Pancreas (tissue), 10 donors: ENCODE measurements at places on chromosomes 4 and X. TPM values are rescaled to one million over a fixed set of nuclear protein-coding genes. Genes with fewer than 3 reads are reported as not detected.

DNA sequence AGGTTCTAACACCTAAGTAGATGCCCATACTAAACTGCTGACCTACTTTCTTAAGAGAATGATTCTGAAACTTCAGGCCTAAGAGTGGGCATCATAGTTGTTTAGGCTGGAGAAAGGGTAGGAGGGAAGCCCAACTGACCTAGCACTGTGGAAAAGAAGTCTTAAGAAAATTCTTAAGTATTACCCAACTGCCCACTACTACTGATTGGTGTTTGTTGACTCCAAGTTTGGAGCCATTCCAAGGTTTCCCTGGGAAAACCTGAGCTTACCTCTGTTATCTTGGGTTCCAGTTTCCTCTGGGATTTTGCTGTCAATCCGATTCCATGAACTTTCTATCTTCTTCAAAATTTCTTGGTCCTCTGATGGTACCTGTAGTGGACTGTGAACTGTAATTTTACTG, 23.9 kb downstream of the ANKRD17 start:
- no peaks in the 10 kb centered on the region for H3K4me1 ChIP-seq
- H3K4me3 ChIP-seq, result no peak overlapping the region
- no peaks in the 10 kb centered on the region for H3K27me3 ChIP-seq
- H3K27ac ChIP-seq, result no peak overlapping the region

TLR10 gene
- 0.12 TPM for polyA plus RNA-seq

- H3K36me3 ChIP-seq, result no peaks in the 10 kb centered on the region
- H3K4me1 ChIP-seq, result no peaks in the 10 kb centered on the region
- DNase-seq, result no peak
- no peak overlapping the region for H3K27ac ChIP-seq
- no peak overlapping the region for H3K4me3 ChIP-seq
Measured at GRCh38 chr4:7901311-7901885, 38.3 kb downstream of the AFAP1 start.

GRCh38 chrX:3184176-3184930, 143.1 kb downstream of the ARSF start:
- no peak overlapping the region for H3K27ac ChIP-seq
- H3K4me1 ChIP-seq, result no peaks in the 10 kb centered on the region
- no peak overlapping the region for H3K4me3 ChIP-seq
- no peak for DNase-seq

DNA sequence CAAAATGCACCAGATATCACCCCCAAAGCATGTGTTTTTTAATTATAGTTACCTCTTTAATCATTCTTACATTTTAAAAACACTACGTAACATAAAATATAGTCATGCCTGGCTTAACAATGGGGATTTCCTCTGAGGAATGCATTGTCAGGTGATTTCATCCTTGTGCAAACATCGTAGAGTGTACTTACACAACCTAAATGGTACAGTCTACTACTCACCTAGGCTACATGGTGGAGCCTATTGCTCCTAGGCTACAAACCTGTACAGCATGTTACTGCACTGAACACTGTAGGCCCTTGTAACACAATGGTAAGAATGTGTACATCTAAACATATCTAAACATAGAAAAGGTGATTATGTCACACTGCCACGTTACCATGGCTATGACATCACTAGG, 208.6 kb downstream of the SPOCK3 start:
- H3K4me1 ChIP-seq, result no peaks in the 10 kb centered on the region
- no peak overlapping the region for H3K27ac ChIP-seq
- H3K4me3 ChIP-seq, result no peak overlapping the region
- no peak for DNase-seq
- no peaks in the 10 kb centered on the region for H3K36me3 ChIP-seq

- no peak for DNase-seq
- H3K27ac ChIP-seq, result no peak overlapping the region
- H3K36me3 ChIP-seq, result no peaks in the 10 kb centered on the region
- no peaks in the 10 kb centered on the region for H3K27me3 ChIP-seq
Measured at GRCh38 chr4:117331817-117332216, 246.4 kb upstream of the TRAM1L1 start.

NFKB1 gene
- polyA plus RNA-seq, result 7.0 TPM

DNA sequence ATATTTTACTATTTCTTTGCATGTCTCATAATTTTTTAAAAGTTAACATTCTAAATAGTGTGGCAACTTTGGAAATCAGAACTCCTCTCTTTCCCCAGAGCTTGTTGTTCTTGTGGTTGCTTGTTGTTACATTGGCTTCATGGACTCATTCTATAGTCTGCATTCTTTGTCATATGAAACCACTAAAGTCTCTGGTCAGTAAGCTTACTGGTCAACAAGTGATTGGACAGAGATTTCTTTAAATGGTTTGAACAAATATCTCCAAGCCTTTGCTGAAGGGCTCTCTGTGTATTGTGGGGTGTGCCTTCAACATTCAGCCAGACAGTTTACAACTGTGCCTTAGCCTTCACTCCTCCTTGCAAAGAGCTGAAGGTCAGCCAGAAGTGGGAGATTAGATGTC, 147.2 kb downstream of the OPHN1 start:
- no peak overlapping the region for H3K27ac ChIP-seq
- no peak for DNase-seq
- H3K27me3 ChIP-seq, result no peaks in the 10 kb centered on the region
- no peaks in the 10 kb centered on the region for H3K4me1 ChIP-seq
- H3K36me3 ChIP-seq, result no peaks in the 10 kb centered on the region

DNA sequence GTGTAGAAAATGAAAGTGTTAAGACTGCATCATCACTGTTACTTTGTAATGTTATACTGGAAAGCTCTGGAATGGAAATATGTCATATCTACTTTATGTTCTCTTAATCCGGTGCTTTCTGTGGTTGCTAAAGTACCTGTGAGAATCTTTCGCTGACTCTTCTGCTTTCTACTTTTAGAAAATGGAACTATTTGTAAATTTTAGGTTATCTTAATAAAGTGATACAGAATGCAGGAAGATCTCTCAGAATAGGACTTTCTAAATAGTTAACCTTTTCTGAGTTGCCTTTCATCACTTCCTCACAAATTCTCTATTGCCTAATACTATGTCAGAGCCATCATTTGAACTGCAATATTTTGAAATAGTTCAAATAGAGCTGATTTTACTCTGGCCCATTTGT, 69.3 kb downstream of the BMP2K start:
- DNase-seq, result no peak
- H3K27me3 ChIP-seq, result no peaks in the 10 kb centered on the region
- no peak overlapping the region for H3K4me3 ChIP-seq
- H3K4me1 ChIP-seq, result no peaks in the 10 kb centered on the region

CLDN2 gene
- 1.7 TPM for polyA plus RNA-seq

LRP2BP gene
- 2.1 TPM for polyA plus RNA-seq

DNA sequence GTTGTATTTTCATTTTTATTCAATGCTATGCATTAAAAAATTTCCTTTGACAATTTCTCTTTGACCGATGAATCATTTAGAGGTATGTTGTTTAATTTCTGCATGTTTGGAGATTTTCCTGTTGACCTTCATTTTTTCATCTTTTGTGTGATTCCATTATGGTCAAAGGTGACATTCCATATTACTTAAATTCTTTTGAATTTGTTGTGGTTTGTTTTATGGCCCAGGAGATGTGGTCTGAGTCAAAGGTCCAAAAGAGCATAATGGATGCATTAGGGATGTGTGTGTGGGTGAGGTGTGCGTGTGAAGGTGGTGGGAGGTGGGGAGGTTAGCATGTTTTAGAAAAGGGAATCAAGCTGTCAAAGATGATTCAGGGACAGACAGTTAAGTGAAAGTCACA, 76.0 kb upstream of the GIMD1 start:
- DNase-seq, result no peak
- no peak overlapping the region for H3K4me3 ChIP-seq
- no peaks in the 10 kb centered on the region for H3K4me1 ChIP-seq
- H3K27ac ChIP-seq, result no peak overlapping the region
- H3K27me3 ChIP-seq, result no peaks in the 10 kb centered on the region
- no peaks in the 10 kb centered on the region for H3K36me3 ChIP-seq

DNA sequence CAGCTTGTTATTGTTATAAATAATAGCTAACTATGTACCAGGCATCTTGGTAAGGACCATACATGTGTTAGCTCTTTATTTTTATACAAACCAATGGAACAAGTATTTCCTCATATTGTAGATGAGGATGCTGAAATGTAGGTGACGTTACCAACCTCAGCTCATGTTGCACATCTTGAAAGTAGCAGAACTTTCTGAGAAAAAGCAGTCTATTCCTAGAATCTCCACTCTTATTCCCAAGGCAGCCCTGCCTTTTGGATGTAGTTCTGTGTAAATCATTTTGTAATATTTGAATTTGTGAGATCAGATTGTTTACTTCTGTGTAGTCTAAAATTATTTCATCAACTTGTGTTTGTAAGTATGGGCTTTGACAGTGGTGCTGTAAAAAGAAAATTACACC, 5.3 kb downstream of the FHDC1 start:
- no peaks in the 10 kb centered on the region for H3K4me1 ChIP-seq
- H3K36me3 ChIP-seq, result no peaks in the 10 kb centered on the region
- DNase-seq, result no peak
- H3K27ac ChIP-seq, result no peak overlapping the region

DNA sequence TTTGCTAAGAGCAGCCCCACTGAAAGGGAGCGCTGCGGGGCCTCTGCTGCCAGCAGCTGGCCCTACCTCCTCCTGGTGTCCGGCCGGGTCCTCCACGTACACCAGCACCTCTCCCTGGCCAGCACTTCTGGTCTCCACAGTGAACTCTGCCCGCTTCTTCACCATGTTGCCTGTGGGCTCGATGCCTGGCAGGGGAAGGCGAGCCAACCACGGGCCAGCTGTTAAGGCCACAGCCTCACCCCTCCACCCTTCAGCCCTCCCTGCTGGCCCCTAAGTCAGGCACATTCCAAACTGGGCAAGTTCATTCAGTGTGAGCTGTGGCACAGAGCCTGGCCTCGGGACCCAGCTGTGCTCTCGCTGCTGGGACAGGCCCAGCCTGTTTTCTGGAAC, 7.8 kb downstream of the FLNA start:
- peaks cover 8% of the 10 kb centered on the region for H3K36me3 ChIP-seq
- no peak overlapping the region for H3K27ac ChIP-seq
- H3K27me3 ChIP-seq, result no peaks in the 10 kb centered on the region
- no peak overlapping the region for H3K4me3 ChIP-seq
- H3K4me1 ChIP-seq, result no peaks in the 10 kb centered on the region
- DNase-seq, result no peak

- H3K36me3 ChIP-seq, result no peaks in the 10 kb centered on the region
- no peaks in the 10 kb centered on the region for H3K27me3 ChIP-seq
- no peak overlapping the region for H3K4me3 ChIP-seq
- no peaks in the 10 kb centered on the region for H3K4me1 ChIP-seq
- no peak for DNase-seq
- H3K27ac ChIP-seq, result no peak overlapping the region
Measured at GRCh38 chr4:61531188-61531587, 331.1 kb downstream of the ADGRL3 start.

- H3K36me3 ChIP-seq, result no peaks in the 10 kb centered on the region
- no peaks in the 10 kb centered on the region for H3K4me1 ChIP-seq
- no peak overlapping the region for H3K4me3 ChIP-seq
- no peaks in the 10 kb centered on the region for H3K27me3 ChIP-seq
- DNase-seq, result no peak
- H3K27ac ChIP-seq, result no peak overlapping the region
Measured at GRCh38 chrX:460823-461640, 74.3 kb upstream of the PPP2R3B start.

GRCh38 chrX:1554469-1555210, 17.7 kb upstream of the P2RY8 start:
- no peak overlapping the region for H3K27ac ChIP-seq
- H3K27me3 ChIP-seq, result no peaks in the 10 kb centered on the region
- no peak overlapping the region for H3K4me3 ChIP-seq

- H3K27ac ChIP-seq, result no peak overlapping the region
- no peaks in the 10 kb centered on the region for H3K4me1 ChIP-seq
- H3K36me3 ChIP-seq, result no peaks in the 10 kb centered on the region
Measured at GRCh38 chr4:173046818-173047217, 121.8 kb upstream of the GALNT7 start.

IL2RG gene
- 1.3 TPM for polyA plus RNA-seq

GRCh38 chrX:48720577-48721250, 24.2 kb downstream of the SUV39H1 start:
- DNase-seq, result no peak
- no peaks in the 10 kb centered on the region for H3K4me1 ChIP-seq
- no peaks in the 10 kb centered on the region for H3K27me3 ChIP-seq
- H3K36me3 ChIP-seq, result no peaks in the 10 kb centered on the region
- H3K4me3 ChIP-seq, result no peak overlapping the region
- no peak overlapping the region for H3K27ac ChIP-seq

- H3K4me3 ChIP-seq, result no peak overlapping the region
- no peak for DNase-seq
- H3K4me1 ChIP-seq, result no peaks in the 10 kb centered on the region
- H3K27me3 ChIP-seq, result no peaks in the 10 kb centered on the region
Measured at GRCh38 chrX:43140582-43140981, 362.6 kb upstream of the PPP1R2C start.

- no peaks in the 10 kb centered on the region for H3K27me3 ChIP-seq
- peaks cover 16% of the 10 kb centered on the region for H3K4me1 ChIP-seq
- H3K4me3 ChIP-seq, result no peak overlapping the region
- H3K36me3 ChIP-seq, result no peaks in the 10 kb centered on the region
Measured at GRCh38 chr4:109945056-109945455, 32.4 kb downstream of the EGF start.

GRCh38 chr4:170001745-170002267, 24.4 kb downstream of the MFAP3L start:
- no peak overlapping the region for H3K27ac ChIP-seq
- no peak overlapping the region for H3K4me3 ChIP-seq
- DNase-seq, result no peak
- no peaks in the 10 kb centered on the region for H3K4me1 ChIP-seq
- H3K27me3 ChIP-seq, result no peaks in the 10 kb centered on the region
- H3K36me3 ChIP-seq, result no peaks in the 10 kb centered on the region

DNA sequence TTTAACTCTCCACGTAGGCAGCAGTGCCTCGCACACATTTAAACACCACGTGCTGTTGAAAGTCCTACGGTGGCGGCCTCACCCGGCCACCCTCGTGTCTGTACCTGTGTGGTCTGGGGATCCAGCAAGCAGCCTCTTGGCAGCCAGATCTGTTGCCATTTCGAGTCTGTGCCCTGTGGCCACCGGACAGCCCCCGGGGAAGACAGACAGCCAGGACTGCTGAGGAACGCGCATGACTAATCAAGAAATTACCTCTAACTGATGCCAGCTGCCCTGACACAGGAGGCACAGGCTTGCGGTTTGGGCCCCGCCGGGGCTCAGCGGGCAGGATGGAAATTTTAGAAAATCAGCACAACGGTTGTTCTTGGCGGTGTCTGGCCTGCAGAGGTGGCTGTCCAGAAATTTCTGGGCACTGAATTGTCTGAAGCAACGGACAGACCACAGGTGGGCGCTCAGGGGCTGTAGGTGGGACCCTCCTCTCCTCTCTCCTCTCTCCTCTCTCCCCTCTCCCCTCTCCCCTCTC, 15.6 kb upstream of the ASMTL start:
- no peaks in the 10 kb centered on the region for H3K36me3 ChIP-seq
- no peak overlapping the region for H3K27ac ChIP-seq
- DNase-seq, result no peak
- H3K4me3 ChIP-seq, result no peak overlapping the region

MAOA gene
- polyA plus RNA-seq, result 17.1 TPM

DNA sequence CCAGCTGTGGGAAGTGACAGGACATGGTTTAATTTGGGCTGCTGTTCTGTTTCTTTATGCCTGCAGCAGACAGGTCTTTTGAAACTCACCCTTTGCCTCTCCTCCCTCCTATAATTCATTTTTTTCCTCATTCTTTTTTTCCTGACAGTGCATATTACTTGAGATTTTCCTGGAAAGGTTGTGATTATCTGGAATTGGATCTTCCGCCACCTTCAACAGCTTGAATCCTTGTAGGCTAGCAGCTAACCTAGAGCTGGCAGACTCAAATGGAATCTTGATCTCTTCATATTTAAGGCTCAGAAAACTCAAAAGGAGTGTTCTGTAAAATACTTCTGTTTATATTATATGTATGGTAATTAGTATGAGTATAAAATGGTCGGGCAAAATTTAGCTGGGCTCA, 49.3 kb upstream of the CLCN4 start:
- H3K4me3 ChIP-seq, result no peak overlapping the region
- no peaks in the 10 kb centered on the region for H3K36me3 ChIP-seq
- H3K27ac ChIP-seq, result no peak overlapping the region
- H3K4me1 ChIP-seq, result no peaks in the 10 kb centered on the region

CLCN4 gene
- polyA plus RNA-seq, result 0.57 TPM

GDPD2 gene
- polyA plus RNA-seq, result not detected
